ENCODE measurements at places on chromosomes 5 and 9. TPM values are rescaled to one million over a fixed set of nuclear protein-coding genes. Genes with fewer than 3 reads are reported as not detected.

Gene ARHGEF39
- total RNA-seq: 0.41 TPM

Gene S100Z
- total RNA-seq: not detected

Gene GPR150
- total RNA-seq: not detected

Gene MYO10
- 38.8 TPM for total RNA-seq

Gene IFNA13
- not detected for total RNA-seq
